ENCODE measurements at places on chromosomes 7 and 10. TPM values are rescaled to one million over a fixed set of nuclear protein-coding genes. Genes with fewer than 3 reads are reported as not detected.

GRCh38 chr7:30556840-30557239, 37.8 kb upstream of the GARS1 start:
- no peak for DNase-seq

Gene IFIT2
- 2.6 TPM for total RNA-seq

Gene HGF
- total RNA-seq = 3.5 TPM

DNA sequence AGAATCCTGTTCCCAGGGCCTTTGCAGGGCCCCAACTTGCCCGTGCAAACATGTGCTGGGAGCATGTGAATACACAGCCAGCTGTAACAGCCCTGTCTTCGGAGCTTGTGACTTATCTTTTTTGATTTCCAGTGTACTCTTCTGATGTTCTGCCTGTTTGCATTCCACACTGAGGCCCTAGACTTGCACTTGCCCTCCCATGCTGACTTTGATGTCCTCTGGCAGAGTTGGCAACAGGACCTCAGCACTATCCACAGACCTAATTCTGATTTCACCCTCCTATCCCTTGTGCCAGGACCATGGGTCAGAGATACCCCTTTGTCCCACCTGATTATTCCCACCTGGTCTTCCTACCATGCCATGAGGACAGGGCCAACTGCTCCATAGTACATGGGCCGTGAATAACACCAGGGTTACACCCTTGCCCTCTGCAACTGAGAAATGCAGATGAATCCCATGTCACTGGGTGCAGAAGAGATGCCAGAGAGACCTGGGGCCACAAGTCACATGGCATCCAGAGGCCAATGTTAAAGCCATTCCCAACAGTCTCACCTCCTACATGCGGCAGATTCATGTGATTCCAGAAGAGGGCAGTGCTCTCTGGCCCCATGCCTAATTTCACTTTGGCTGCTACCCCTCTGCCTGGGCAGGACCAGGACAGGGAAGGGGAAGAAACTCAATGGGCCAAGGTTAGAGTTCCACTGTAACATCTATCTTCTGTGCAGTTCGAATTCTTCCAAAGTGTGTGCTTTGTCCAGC, 43.0 kb downstream of the SCRN1 start:
- DNase-seq = no peak

Gene CFAP70
- 0.71 TPM for total RNA-seq

Data from right atrium auricular region (tissue), 2 donors.